Activated T-helper 1 cell treated with anti-CD3 and anti-CD28 coated beads, Interleukin-12 subunit alpha, Interleukin-12 subunit beta, Interleukin-2, Interleukin-4 antibody, amounts not matched to agents 30 ng/mL and 10 ng/mL and 1 ng/mL, durations not matched to agents 14 hours and 24 hours and 36 hours (primary cell): ENCODE measurements at places on chromosomes 7 and 10. TPM values are rescaled to one million over a fixed set of nuclear protein-coding genes. Genes with fewer than 3 reads are reported as not detected.

ETV1 gene
- not detected in 2 replicates for total RNA-seq

CALHM3 gene
- total RNA-seq = not detected in 2 replicates

CPA2 gene
- not detected in 2 replicates for total RNA-seq

CDHR1 gene
- total RNA-seq = 0.47 and 0.66 TPM in 2 replicates

GNA12 gene
- total RNA-seq = 36.3 and 36.4 TPM in 2 replicates

STEAP2 gene
- total RNA-seq = 0.05 TPM in 1 of 2 replicates, not detected in the other

LRRD1 gene
- total RNA-seq = not detected in 2 replicates

PITX3 gene
- total RNA-seq = 0.17 and 0.44 TPM in 2 replicates

SYT15 gene
- 0.96 and 1.5 TPM in 2 replicates for total RNA-seq

RSBN1L gene
- 27.9 and 30.6 TPM in 2 replicates for total RNA-seq

DNA sequence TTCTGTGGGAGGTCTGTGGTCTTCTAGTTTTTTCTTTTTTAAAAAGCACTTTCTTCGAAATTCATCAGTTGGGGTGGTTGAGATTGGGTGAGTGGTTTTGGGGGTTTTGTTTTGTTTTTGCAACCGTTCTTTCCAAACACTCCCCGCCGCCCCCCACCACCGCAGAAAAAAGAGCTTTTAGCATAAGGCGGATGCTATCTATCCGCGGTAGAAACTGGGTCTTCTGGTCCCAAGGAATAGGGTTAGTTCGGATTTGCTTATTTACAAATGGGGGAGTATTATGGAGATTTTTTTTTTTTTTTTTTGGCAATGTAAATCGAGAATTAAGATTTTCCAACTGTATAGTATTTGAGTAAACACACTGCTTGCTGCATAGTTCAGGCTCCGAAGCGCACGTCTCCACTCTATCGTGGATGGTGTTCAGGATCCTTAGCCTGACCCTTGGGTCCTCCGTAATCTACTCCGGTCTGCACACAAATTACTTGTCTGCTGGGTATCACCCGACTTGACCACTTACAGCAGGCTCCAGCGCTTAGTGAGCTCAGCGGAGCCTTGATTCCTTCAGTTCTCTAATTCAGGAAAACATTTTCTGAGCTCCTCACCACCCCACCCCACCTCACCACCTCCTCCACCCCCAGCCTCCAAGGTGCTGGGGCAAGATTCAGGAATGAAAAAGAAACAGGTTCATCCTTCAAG is 757 bp upstream of the NRCAM start:
- DNase-seq = no peak

DNA sequence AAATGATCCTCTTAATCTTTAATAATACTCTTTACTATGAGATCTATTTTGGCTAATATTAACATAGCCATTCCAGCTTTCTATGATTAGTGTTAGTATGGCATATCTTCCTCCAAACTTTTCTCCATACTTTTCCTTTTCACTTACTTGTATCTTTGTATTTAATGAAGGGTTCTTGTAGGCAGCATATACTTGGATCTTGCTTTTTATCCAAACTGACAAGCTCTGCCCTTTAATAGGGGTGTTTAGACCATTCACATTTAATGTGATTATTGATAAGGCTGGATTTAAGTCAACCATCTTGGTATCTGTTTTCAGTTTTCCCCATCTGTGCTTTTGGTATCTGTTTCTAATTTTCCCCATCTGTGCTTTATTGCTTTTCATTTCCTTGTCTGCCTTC is 59.7 kb upstream of the ATP6V0A4 start:
- no peak for DNase-seq

- no peak for DNase-seq
Observed at GRCh38 chr7:31950091-31950755, 120.0 kb downstream of the PDE1C start.

DNA sequence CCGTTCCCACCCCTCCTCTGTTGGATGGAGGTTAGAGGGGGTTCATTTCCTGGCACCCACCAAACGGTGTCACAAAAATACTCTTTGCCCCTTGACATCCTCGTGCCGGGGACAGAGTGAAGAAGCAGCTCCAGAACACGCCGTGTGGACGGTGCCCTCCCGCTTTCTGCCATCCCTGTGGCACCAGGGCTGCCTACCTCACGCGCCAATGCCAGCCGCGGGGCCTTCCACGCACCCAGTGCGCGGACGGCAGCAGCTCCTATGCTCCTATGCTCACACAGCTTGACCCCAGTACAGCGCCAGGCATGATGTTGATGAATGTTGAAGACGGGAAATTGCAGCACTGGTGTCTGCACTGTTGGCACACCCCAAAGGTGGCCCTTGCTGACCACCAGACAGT is 507.2 kb upstream of the FOXK1 start:
- no peak for DNase-seq

GRCh38 chr7:12741951-12742575 is 54.6 kb downstream of the ARL4A start:
- DNase-seq = no peak

GRCh38 chr10:30554440-30554825 is 75.1 kb downstream of the LYZL2 start:
- no peak for DNase-seq

DNA sequence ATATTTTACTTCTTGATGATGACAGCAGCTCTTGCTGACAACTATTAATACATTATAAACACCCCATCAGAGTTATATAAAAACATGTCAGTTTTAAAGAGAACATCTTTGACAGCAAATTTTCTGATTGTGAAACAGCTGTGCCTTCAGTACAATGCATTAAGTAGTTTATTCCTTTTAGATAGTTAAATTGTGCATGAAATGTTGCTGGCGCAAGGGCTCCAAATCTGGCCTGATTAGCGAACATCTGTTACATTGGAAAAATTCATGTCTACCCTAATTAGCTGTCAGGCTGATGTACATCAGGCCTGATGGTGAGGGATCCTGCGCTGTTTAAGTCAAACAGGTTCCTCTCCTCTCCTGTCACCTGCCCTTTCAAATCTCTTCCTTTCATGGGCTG is 171.9 kb upstream of the SP8 start:
- no peak for DNase-seq

DNA sequence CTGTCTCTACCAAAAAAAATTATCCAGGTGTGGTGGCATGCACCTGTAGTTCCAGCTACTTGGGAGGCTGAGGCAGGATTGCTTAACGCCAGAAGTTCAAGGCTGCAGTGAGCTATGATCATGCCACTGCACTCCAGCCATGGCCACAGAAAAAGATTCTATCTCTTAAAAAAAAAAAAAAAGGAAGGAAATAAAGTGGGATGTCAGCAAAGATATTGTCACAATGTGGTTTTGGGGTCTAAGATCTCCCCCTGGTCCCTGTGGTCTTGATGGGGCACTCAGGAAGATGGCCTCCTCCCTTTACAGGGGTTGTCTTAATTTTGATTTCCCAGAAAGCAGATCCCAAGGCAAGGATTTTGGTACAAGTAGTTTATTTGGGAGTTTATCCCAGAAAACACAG is 7.4 kb upstream of the KAZALD1 start:
- DNase-seq = no peak

DNA sequence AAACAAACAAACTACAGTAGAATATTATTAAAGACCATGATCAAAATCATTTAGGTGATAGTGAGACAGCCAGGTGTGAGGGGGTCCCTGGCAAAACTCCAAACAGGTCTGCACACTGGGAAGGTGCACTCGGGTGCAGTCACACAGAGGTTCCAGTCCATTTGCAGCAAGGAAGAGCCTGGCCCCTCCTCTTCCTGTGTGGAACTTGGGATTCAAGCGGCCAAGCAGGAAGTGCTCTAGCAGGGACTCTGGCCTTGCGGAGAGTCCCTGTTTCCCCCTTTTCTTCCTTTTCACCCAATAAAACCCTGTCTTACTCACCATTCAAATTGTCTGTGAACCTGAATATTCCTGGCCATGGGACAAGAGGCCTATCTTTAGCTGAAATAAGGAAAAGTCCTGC is 181.8 kb downstream of the LRRTM3 start:
- DNase-seq = no peak

DNA sequence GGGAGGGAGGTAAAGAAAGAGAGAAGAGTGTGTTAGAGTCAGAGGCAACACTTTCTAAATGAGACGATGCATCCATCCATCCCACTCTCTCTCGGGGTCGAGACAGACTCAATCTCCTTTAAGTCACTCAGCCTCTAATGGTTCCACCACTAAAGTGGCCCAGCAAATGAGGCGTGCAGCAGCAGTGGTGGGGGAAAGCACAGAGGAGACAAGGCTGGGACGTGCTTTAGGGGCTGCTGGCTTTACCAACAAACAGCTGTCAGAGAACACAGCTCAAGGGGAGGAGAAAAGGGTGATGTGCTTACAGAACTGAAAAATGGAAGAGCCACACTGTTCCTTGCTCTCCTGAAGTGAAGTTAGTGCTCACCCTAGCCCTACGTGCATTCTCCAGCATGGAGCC is 4.5 kb upstream of the SEC31B start:
- DNase-seq = no peak

DNA sequence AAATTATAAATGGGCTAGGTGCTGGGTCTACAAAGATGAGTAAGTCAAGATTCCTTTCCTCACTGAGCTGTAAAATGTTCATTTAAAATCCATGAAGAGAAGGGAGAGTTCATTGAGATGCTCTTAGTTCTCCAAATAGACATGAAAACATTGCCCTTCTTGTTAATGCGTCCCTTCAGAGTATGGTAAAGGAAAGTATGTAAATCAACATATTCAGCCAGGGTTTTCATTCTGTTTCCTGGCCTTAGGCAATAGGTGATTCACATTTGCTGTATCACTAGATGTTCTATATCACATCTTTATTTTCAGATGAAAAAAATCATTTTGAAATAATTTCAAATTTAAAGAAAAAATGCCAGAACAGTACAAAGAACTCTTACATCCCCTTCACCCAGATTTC is 5.4 kb downstream of the ANKIB1 start:
- DNase-seq = no peak

DNA sequence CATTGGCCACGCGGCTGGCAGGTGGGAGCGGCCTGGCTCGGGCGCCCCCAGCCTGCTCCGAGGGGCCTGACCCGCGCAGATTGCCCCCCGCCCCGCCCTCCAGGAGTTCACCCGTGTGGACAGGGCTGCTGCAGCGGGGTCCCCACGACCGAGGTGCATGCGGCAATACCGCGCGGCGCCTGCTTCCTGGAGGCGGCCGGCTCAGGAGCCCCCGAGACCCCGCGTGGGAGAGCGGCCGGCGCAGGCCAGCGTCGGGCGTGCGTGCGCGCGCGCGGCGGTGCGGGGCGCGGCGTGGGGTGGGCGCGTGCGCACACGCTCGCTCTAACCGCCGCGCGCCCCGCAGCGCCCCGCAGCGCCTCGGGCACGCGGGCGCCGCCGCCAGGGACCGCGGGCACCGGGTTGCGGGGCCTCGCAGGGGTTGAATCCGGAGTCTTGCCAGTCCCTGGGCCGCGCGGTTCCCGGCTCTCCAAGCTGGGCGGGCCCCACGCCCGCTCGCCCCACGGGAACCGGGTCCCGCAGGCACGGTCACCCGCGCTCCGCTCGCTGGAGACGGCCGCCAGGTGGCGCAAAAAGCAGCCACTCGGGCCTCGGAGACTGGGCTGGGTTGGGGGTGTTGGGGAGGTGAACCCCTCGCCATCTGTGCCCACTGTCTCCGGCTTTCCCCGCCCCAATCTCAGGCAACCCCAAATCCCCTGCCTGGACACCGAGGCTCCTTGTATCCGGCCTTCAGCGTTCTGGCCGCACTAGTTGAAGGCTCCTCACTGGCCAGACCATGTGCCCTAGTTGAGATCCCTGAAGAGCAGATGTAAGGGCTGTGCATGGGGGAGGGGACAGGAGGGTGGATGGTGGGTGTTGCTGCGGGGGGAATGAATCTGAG is 1.3 kb upstream of the ACHE start:
- peak; percentile 51 for DNase-seq

- peak; percentile 35 for DNase-seq
Observed at GRCh38 chr7:116953372-116953905, at the start of gene ST7. ST7 (plus strand) TSS chr7:116953501; CDS start chr7:116953541, 40 bp downstream.

DNA sequence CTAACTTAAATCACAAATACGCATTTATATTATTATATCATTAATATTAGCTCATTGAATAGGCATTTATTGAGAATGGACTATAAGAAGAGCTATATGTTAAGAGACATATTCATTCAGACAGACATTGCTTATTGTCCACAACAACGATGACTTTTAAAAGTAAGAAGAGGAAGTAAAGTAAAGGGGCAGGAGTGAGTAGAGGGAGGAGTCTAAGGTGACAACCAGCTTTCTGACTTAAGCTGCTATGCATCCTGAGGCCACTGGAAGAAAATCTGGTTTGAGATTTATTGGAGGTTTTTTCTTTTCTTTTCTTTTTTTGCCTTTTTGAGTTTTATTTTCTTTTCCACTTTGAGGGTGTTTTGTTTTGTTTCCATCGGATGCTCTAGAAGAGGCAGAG is 723.5 kb downstream of the GRM8 start:
- no peak for DNase-seq

DNA sequence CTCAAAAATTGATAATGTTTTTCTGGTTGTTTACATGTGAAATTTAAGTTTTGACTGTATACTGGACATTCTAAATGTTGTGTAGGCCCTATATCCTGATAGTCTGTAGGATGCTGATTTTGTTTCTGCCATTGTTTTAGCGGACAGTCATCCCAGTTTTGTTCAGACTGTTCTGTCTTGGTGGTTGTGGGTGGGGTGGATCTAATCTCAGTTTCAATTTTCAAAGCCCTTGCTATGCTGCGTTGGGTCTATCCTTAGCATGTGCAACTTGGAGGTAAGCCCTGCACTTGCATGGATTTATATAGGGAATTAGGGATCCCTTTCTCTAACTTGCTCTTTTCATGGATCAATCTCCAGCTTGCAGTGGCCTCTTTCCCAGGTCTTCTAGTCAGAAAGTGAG is 19.1 kb downstream of the DBF4 start:
- no peak for DNase-seq

GRCh38 chr10:60390224-60390626 is 550 bp upstream of the ANK3 start:
- no peak for DNase-seq

DNA sequence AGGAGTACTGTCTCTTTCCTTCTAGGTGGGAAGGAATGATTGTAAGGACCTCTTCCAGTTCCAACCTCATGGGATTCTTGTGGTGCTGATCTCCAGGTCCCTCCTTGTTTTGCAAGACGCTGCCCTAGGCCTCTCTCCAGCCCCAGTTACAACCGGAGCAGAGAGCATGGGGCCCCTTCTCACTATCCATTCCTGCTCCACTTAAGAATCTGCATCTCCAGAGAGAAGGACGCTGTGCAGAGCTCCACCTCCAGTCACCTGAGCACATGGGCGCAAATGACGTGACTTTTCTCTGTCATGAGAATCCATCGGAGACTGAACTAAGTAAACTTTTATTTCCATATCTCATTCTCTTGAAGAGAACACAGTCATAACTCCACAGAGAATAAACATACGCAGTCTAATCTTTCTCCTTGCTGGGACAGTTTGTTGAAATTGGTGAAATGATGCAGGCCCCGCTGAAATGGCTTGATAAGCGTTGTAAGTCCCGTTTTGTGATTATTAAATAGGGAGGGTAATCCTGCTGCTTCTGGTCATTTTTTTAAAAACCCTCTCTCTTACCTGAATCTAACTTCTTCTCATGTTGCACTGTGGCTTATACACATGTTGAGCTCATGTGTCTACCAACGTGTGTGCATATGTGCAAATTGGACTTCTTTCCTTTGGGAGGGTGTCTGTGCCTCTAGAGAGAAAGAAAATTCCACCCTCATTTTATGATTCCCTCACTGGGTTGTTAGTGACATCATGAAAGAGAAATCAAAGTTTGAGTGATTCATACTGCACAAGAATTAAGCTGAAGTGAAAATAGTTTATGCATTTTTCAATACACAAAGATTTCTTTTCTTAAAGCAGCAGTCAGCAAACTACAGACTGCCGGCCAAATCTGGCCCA is 133.2 kb upstream of the TBX20 start:
- DNase-seq = no peak
